Muscle of arm (tissue), 14 donors: ENCODE measurements at places on chromosomes 11 and 22. TPM values are rescaled to one million over a fixed set of nuclear protein-coding genes. Genes with fewer than 3 reads are reported as not detected.

The BACE1-AS gene
- polyA plus RNA-seq: 10.4 TPM

The DDIAS gene
- polyA plus RNA-seq: 3.3 TPM

DNA sequence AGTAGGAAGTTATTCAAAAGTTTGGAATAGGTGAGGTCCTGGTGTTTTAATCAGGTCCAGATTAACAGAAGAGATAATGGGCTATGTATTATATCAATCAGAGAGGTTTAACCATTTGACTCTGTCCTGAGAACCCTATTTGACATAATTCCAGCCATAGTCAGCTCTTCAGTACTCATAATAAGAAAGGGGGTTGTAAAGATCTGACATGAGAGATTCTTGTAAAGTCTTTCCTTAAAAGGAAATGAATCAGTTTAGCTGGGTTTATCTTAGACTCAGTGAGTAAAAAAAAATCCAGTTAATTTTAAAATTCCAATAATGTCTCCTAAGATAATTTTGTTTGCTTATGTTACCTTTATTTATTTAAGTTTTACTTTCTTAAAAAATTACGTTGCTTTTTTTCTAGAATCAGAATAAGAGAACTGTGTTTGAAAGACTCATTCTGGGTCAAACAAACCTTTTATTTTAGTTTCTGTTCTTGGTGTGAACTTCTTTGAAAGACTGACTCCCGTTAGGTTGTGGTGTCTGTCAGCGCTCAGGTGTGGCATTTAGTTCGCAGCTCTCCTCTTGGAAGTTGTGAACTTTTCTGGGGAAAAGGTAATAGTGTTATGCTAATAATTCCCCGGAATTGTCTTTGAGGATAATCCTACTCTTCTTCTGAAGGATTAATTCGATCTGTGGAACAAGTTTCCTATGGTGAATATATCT, 20.5 kb downstream of the NUCB2 start:
- no peak for DNase-seq

DNA sequence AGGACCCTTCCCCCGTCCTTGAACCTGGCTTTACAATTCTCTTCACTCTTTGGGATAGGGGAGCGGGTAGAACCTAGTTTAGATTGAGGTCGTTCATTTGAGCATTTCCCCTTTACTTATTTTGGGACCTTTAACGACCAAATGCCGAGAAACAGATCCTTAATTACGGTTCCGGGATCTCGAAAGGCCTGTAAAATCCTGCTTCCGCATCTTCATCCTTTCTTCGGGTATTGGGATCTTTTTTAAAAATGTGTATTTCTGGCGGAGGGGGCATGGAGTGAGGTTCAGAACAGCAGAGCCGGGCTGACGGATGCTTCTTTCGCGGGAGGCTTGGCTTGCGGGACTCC, 395 bp upstream of the HIPK3 start:
- DNase-seq: no peak

DNA sequence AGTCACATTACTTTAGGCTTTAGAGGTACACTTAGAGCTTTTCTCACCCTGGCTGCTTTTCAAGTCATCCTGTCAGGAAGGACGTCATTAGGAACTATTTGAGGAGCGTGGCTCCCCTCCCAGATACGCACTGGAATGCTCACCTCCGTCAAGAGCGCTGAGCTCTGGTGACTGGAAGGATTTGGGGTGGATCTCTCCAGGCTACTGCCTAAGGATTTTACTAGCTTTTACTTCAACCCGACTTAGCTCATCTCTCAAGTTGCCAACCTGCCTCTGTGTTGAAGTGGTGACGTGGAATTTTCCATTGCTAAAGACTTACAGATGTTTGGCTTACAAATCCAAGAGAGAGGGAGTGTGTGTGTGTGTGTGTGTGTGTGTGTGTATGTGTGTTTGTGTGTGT, 355.3 kb upstream of the CCDC90B start:
- peak; percentile 93 for DNase-seq

DNA sequence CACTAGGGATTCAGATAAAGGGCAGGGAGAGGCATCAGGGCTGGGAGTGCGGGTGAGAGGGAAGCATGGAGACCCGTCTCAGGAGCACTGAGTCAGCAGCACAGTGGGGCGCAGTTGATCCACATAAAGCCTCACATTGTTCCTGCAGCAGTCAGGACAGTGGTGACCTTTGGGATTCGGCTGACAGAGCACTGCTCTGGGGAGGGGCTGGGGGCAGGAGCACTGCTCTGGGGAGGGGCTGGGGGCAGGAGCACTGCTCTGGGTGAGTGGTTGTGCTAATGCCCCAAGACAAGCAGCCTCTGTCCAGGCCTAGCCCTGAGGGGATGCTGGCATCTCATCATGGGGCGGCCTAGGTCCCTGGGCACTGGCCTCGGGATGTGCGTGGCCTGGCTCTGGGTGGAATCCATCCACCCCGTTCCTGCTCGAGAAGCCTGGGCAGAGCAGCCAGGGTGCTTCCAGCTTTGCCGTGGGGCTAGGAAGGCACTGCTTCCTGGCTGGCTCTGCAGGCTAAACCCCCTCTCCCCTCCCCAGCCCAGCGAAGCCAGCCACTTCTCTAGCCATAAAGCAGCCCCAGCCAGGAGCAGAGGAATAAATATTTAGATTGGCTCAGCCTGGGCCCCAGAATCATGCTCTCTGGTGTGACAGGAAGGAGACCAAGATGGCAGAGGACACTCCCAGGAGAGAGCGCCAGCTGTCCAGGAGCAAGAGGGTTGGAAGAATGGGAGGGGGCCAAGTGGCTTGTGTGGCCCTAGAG, 7.3 kb downstream of the OAF start:
- no peak for DNase-seq

DNA sequence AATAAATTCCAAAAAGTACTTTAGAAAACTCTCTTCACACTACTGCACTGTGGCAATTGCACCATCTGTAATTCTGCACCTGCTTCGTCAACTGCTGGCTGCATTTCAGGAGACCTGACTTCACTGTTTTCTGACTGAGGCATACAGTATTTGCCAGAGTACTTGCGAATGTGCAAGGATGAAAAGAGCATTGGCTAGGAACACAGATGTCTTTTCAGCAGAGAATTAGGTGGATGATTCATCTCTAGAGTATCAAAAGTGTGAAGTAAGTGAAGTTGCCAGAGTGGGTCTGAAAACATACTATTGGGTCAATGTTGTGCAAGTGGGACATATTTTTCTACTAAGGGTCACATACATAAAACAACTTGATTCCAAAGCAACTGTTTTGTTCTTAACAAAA, 427.5 kb upstream of the CCDC90B start:
- peak; percentile 85 for DNase-seq

GRCh38 chr11:19660076-19660475, 52.6 kb upstream of the NAV2 start:
- DNase-seq: no peak

GRCh38 chr22:49638788-49639187, 188.9 kb downstream of the BRD1 start:
- DNase-seq: no peak
